Kidney (tissue), 22 donors: ENCODE measurements at places on chromosomes 13 and 19.

- no peak for DNase-seq
Observed at GRCh38 chr19:4596033-4596904, 36.8 kb upstream of the SEMA6B start.

DNA sequence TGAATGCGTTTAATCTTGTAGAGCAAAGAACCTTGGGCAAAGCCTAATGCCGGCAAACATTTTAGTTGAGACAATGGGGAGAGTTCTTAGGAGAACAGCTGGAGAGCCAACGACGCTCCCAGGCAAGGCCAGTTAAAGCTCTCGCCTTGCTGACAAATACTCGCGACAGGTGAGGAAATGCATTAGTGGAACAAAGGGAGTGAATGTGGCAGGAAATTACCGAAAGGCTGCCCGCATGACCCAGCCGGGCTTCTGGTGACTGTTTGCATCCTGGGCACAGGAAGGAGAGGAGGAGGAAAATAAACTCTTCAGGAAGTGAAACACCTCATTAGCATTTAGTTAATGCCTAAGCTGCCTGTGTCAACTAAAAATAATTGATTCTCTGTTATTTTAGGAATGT, 74.6 kb downstream of the SHISA2 start:
- DNase-seq = peak; percentile 79

GRCh38 chr19:58395979-58396627, 647 bp downstream of the RNF225 start:
- DNase-seq = no peak

- DNase-seq = no peak
Observed at GRCh38 chr19:4016486-4016885, 8.9 kb downstream of the PIAS4 start.

- no peak for DNase-seq
Observed at GRCh38 chr13:66803808-66804456, 426.2 kb downstream of the PCDH9 start.
